ENCODE measurements at places on chromosomes 3 and 15.

DNA sequence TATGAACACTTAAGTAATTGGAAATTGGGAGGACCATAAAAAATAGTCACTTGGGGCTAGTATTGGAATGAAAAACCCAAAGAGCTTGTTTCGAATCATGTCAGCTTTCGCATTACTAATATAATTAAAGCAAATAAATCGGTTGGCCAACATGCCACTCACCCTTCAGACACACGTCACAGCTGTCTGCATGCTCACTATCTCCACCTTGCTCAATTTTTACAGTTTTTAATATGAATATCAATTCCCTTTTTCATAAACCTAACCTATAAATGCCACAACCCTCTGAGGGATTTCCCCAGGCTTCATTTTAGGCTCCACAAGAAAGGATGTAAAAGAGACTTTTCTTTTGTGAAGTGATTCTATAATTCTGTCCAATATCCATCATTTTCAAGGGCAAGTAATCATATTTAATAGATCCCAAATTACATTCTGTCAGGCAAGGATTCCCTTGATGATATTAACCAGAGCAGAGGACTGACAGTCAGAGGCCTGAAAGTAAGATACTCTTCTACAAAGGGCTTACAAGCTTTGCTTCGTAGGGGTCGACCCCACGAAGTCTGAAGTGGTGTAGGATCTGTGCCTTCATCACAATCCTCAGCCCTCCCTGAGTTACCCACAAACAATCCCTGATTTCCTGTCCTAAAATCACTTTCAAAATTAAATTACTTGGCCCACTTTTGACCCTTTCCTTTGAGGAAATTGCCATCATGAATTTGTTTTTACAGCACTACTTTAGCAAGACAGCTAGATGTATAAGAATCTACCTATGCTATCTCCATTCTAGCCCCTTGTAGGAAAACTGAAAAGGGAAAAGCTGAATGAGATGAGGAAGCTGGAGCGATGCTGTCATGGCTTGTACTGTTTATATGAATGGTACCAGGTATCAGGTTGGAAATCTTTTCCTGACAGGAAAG, 44.5 kb downstream of the NANOGP8 start:
- DNase-seq: no peak

GRCh38 chr3:156974931-156975330, 148.8 kb downstream of the LEKR1 start:
- no peak for DNase-seq

- no peak for DNase-seq
These were observed 109.3 kb downstream of the C3orf38 start for GRCh38 chr3:88259045-88259444.

GRCh38 chr3:36904641-36905040, 40.2 kb downstream of the TRANK1 start:
- no peak for DNase-seq

GRCh38 chr3:13013994-13014754, 59.1 kb downstream of the IQSEC1 start:
- DNase-seq: no peak

- DNase-seq: no peak
These were observed 91.1 kb upstream of the MRPS22 start for GRCh38 chr3:139252719-139253118.

- no peak for DNase-seq
These were observed 7.5 kb upstream of the ALAS1 start for GRCh38 chr3:52190294-52191074.

- no peak for DNase-seq
These were observed 3.9 kb upstream of the CSK start for GRCh38 chr15:74777769-74778598.

DNA sequence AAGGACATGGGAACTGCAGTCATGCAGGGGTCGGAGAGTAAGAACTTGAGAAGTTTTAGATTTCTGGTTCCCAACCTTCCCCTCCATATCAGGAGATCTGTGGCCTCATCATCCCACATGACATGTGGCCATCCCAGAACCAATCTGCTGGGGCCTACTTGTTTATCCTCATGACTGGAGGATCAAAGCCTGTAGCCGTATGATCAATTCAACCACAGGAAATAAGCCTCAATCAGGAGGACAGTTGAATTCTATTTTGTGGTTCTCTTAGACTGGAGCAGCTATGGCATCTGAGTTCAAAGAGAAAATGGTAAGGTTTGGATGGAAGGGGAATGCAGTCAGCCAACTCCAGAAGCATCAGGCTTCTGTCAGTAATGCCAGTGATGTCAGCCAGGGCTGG, 57.2 kb downstream of the IL16 start:
- DNase-seq: no peak

GRCh38 chr15:71885390-71885789, 75.0 kb downstream of the NR2E3 start:
- no peak for DNase-seq

- DNase-seq: no peak
These were observed 171.0 kb upstream of the COL8A1 start for GRCh38 chr3:99467420-99467819.

DNA sequence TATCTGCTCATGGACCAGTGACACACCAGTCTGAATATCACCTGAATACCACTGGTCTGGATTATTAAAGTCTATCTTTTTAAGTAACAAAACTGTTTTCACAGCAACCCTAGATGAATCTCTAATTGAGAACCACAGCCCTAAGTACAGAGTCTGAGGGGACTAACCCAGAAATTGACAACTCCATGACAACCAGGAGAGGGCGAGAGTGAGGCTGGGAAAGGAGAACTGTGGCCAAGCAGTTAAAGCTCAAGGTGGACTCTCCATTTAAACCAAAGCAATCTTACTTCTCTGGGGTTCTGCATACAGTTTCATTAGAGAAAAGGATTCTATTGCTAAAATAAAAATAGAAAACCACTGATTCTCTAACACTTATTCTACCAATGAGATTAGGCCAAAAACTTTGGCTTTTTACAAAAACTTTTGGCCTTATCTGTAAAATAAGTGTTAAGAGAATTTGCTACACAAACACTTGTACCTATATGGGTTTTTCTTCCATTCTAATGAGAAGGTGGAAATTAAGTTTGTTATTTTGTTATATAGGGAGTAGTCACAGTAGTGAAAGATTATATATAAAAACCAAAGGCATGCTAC, 11.4 kb downstream of the NEK10 start:
- peak; percentile 45 for DNase-seq

- no peak for DNase-seq
These were observed 5.0 kb downstream of the NUDT16 start for GRCh38 chr3:131386429-131387165.

GRCh38 chr3:16511681-16512434, 1.6 kb downstream of the RFTN1 start:
- peak; percentile 70 for DNase-seq

GRCh38 chr3:71428841-71429596, 154.5 kb downstream of the FOXP1 start:
- no peak for DNase-seq

Data from activated T-cell treated with anti-CD3 and anti-CD28 coated beads for 24 hours (primary cell).